Memory B cell (primary cell): ENCODE measurements at places on chromosomes 12 and 14.

GRCh38 chr14:82805892-82806825 lies 1272.5 kb upstream of the SEL1L start:
- no peak for DNase-seq

DNA sequence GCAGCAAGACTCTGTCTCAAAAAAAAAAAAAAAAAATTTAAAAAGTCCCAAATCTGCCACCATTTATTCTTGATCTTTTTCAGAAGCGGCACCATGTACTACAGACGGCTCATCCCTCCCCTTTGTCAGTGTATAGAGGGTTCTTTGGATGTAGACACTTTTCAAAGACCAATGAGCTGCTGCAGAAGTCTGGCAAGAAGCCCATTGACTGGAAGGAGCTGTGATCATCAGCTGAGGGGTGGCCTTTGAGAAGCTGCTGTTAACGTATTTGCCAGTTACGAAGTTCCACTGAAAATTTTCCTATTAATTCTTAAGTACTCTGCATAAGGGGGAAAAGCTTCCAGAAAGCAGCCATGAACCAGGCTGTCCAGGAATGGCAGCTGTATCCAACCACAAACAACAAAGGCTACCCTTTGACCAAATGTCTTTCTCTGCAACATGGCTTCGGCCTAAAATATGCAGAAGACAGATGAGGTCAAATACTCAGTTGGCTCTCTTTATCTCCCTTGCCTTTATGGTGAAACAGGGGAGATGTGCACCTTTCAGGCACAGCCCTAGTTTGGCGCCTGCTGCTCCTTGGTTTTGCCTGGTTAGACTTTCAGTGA lies 6.5 kb upstream of the ACACB start:
- no peak for DNase-seq

GRCh38 chr14:74518221-74518620 lies 24.7 kb downstream of the ISCA2 start:
- no peak for DNase-seq

- DNase-seq: no peak
These were observed 302.1 kb upstream of the FBXO33 start for GRCh38 chr14:39734306-39734705.

DNA sequence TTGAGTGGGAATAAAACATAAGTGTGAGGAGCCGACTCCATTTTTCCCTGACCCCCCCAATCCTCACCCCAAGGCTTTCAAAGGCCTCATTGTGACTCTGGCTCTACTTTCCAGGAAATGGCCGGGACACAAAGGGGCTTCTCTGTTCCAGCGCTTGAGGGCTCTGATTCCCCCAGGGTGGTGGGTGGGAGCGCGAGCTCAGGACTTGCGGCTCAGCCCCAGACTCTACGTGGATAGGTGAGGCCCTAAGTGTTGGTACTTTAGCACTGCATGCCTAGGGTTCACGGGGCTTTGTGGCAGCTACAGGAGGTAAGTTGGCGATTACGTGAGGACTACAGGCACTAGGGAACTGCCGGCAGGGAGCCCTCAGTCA lies 553 bp downstream of the CNPY2 start:
- DNase-seq: no peak

- DNase-seq: no peak
These were observed 189.0 kb upstream of the AMIGO2 start for GRCh38 chr12:47268501-47269454.

DNA sequence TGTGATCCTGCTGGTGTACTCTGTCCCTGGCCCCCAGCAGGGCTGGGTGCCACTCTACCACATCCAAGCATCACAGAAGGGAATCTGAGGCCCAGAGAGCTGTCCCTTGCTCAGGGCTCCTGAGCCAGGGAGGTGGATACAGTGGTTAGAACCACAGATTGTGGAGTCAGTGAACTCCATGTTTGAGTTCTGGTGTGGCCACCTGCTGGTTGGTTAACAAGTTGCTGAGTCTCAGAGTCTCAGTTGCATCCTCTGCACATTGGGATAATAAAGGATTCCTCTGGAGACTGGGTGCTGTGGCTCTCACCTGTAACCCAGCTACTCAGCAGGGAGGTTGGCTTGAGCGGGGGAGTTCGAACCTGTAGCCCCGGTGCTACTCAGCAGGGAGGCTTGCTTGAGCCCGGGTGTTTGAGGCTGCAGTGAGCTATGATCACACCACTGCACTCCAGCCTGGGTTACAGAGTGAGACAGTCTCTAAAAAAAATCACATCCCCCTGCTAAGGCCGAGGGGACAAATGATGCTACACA lies 39.4 kb downstream of the MVK start:
- no peak for DNase-seq

GRCh38 chr14:33833706-33834465 lies 117.0 kb downstream of the EGLN3 start:
- no peak for DNase-seq

GRCh38 chr12:114512351-114512750 lies 106.4 kb upstream of the TBX5 start:
- no peak for DNase-seq

- no peak for DNase-seq
These were observed 194.4 kb upstream of the CCDC196 start for GRCh38 chr14:66291756-66292155.
